Heart right ventricle (tissue), 16 donors: ENCODE measurements at places on chromosomes 1 and 21. TPM values are rescaled to one million over a fixed set of nuclear protein-coding genes. Genes with fewer than 3 reads are reported as not detected.

The C1orf115 gene
- total RNA-seq, result 6.2 TPM

The KRTAP8-1 gene
- not detected for total RNA-seq

The IFI44 gene
- total RNA-seq, result 23.7 TPM

The MXRA8 gene
- total RNA-seq, result 14.0 TPM

The SELE gene
- 0.46 TPM for total RNA-seq

The AMY1C gene
- not detected for total RNA-seq

The GBP4 gene
- 10.2 TPM for total RNA-seq

The FAAH gene
- total RNA-seq, result 3.9 TPM

The HAPLN2 gene
- total RNA-seq, result 0.53 TPM

The RUNX1 gene
- 2.7 TPM for total RNA-seq

The GBP2 gene
- 67.3 TPM for total RNA-seq

The GATAD2B gene
- 35.3 TPM for total RNA-seq

The KLHL12 gene
- total RNA-seq, result 31.5 TPM

- H3K27ac ChIP-seq, result no peak overlapping the region
- no peak for DNase-seq
- H3K4me1 ChIP-seq, result no peaks in the 10 kb centered on the region
- no peaks in the 10 kb centered on the region for H3K36me3 ChIP-seq
- H3K27me3 ChIP-seq, result peaks cover 41% of the 10 kb centered on the region
- H3K4me3 ChIP-seq, result no peak overlapping the region
Observed at GRCh38 chr1:14741532-14741931, 143.0 kb downstream of the KAZN start.

GRCh38 chr1:202643397-202644218, 66.6 kb downstream of the SYT2 start:
- H3K4me3 ChIP-seq, result peak overlapping the region; percentile 40
- peaks cover 21% of the 10 kb centered on the region for H3K4me1 ChIP-seq
- DNase-seq, result no peak

DNA sequence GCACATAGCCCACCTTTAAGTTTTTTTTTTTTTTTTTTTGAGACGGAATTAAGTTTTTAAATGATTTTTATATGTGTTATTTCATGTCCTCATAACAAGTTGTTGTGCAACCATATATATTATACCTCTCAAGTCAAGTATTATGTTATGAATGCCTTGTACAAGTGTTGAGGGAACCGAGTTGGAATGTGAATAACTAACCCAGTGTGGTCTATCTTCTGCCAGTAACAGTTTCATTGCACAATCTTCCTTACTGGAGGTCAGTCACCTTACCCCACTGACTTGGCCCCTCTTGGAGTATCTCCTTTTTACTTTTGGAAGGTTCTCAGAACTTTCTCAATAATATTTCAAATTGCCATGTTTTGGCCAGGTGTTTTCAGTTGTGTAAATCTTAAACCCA, 201.9 kb downstream of the CACNA1E start:
- H3K27ac ChIP-seq, result no peak overlapping the region
- no peak overlapping the region for H3K4me3 ChIP-seq
- H3K36me3 ChIP-seq, result no peaks in the 10 kb centered on the region
- no peaks in the 10 kb centered on the region for H3K27me3 ChIP-seq
- H3K4me1 ChIP-seq, result no peaks in the 10 kb centered on the region
- no peak for DNase-seq

DNA sequence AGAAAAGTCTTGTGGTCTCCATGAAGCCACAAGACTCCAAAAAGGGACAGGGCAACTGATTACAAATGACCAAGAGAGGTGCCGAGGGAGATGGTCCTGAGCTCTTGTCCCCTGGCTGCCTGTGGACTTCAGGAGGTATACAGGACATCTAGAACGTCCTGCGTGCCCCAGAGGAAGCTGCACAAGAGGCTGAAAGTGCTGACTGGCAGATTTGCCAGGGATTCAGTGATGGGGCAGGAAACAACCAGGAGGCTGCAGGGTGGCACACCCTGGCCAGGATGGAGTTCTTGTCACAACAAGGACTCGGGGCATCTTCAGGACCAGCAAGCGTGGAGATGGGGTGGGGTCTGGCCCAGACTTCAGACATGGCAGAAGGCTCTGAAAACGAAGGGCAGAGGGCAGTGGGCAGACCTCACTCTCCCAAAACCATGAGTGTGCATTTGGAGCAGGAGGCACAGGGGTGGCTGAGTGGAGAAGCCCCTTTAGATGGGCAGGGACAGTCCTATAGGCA, 13.4 kb upstream of the PKP1 start:
- no peaks in the 10 kb centered on the region for H3K4me1 ChIP-seq
- peaks cover 9% of the 10 kb centered on the region for H3K27me3 ChIP-seq
- DNase-seq, result no peak

DNA sequence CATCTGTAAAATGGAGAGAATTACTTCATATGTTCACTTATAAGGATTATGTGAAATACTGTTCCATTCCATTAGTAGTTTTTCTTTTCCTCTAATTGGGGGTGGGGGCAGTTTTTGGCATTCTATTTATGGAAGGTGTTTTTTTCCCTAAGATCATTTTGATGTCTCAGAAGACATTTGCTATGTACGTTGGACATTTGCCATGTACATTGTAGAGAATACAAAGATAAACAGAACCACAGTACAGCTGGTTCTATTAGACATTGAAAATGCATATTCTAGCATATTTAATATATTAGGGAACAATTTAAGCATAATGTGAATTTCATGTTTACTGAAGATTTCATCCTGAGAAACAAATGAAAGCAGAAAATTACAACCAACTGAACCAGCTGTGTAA, 98.5 kb downstream of the PTBP2 start:
- no peaks in the 10 kb centered on the region for H3K4me1 ChIP-seq
- no peaks in the 10 kb centered on the region for H3K36me3 ChIP-seq

- H3K4me3 ChIP-seq, result no peak overlapping the region
- peak; percentile 24 for DNase-seq
- no peaks in the 10 kb centered on the region for H3K27me3 ChIP-seq
Observed at GRCh38 chr1:150473659-150474058, 13.6 kb upstream of the TARS2 start.

- no peaks in the 10 kb centered on the region for H3K36me3 ChIP-seq
- no peak overlapping the region for H3K4me3 ChIP-seq
Observed at GRCh38 chr1:203373991-203374390, 23.1 kb upstream of the FMOD start.

- H3K4me3 ChIP-seq, result no peak overlapping the region
- H3K27ac ChIP-seq, result no peak overlapping the region
- no peaks in the 10 kb centered on the region for H3K4me1 ChIP-seq
- H3K36me3 ChIP-seq, result no peaks in the 10 kb centered on the region
- no peak for DNase-seq
Observed at GRCh38 chr21:41866274-41866809, 12.8 kb downstream of the PRDM15 start.

DNA sequence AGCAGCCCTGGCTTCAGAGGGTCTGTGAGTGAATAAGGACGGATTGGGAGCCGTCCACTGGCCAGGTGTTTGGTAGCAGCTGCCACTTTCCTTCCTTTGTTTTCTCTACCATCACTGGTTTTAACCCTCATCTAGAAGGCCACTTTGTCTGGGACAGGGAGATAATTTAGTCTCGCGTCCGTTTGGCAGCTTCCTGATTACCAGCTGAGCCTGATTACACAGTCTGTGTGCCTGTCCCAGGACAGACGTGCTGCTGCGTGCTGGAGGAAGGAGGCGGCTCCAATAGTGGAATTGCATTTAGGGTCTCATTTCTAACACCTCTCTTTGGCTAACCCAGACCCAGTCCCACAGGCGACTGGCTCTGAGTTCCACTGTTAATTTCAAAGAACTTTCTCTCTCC, 24.6 kb upstream of the CASQ2 start:
- H3K36me3 ChIP-seq, result no peaks in the 10 kb centered on the region
- no peak overlapping the region for H3K27ac ChIP-seq
- no peak overlapping the region for H3K4me3 ChIP-seq

DNA sequence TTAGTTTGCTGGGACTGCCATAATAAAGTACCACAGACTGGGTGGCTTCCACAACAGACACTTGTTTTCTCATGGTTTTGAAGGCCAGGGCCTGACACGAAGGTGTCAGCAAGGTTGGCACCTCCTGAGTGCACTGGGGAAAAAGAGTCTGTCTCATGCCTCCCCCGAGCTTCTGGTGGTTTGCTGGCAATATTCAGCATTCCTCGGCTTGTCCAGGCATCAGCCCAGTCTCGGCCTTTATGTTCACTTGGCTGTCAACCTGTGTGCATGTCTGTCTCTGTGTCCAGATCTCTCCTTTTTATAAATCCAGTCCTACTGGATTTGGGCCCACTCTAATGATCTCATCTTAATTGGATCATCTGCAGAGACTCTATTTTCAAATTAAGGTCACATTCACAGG, 72.6 kb downstream of the DOP1B start:
- DNase-seq, result no peak
- H3K36me3 ChIP-seq, result peaks cover 88% of the 10 kb centered on the region
- no peaks in the 10 kb centered on the region for H3K27me3 ChIP-seq
- H3K4me1 ChIP-seq, result peaks cover 10% of the 10 kb centered on the region
- peak overlapping the region; percentile 9 for H3K27ac ChIP-seq
- no peak overlapping the region for H3K4me3 ChIP-seq

- H3K4me3 ChIP-seq, result no peak overlapping the region
- no peaks in the 10 kb centered on the region for H3K36me3 ChIP-seq
- H3K27me3 ChIP-seq, result no peaks in the 10 kb centered on the region
- no peak overlapping the region for H3K27ac ChIP-seq
- no peak for DNase-seq
Observed at GRCh38 chr1:96236156-96236739, 485.3 kb upstream of the PTBP2 start.

DNA sequence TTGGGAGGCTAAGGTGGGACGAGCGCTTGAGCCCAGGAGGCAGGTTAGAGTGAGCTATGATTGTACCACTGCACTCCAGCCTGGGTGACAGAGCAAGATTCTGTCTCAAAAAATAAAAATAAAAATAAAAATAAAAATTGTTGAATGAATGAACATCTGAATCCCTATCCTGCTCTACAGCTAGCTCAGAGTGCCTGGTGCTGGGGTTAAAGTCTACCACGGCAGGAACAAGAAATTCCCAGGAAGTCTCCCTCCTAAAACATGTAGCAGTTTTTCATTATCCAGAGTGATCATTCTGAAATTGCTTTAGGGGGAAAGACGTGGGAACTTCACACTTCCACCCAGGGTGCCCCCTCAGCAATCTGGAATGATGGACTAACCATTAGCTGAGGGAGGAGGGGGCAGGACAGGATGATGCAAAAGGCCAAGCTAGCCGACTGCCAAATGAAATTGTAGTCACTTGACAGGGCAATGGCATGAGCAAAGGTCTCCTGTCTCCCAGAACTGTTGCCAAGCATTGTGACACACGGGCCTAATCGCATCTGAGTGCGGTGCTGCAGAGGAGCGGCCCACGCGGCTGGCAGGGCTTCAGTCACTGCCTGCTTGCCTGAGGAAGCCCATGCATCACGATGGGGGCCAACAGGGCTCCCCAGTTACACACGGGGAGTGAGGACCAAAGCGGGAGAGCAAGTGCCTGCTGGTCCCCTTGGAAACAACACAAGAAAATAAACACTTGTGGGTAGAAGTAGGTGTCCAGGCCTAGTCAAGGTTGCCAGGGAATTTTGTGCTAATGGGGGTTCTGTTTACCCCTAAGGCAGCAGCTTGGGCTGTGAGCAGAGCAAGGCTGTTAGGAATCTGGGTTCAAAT, 85.7 kb downstream of the NENF start:
- DNase-seq, result peak; percentile 85
- H3K27ac ChIP-seq, result peak overlapping the region; percentile 57
- H3K36me3 ChIP-seq, result no peaks in the 10 kb centered on the region
- peaks cover 16% of the 10 kb centered on the region for H3K4me1 ChIP-seq
